ENCODE measurements at places on chromosomes 12 and 14. TPM values are rescaled to one million over a fixed set of nuclear protein-coding genes. Genes with fewer than 3 reads are reported as not detected.

HOTAIR gene
- total RNA-seq, result not detected

DNA sequence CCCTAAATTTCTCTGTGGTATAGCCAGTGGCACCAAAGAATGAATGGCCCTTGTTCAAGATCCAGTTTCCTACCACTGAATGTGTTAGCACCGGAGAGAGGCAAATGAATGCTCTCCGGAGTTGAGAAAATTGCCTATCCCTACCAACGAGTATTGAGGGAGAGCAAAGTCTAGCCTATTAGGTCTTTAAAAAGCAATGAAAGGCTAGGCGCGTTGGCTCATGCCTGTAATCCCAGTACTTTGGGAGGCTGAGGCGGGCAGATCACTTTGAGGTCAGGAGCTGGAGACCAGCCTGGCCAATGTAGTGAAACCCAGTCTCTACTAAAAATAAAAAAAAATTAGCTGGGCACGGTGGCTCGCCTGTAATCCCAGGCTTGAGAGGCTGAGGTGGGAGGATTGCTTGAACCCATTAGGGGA, 898 bp upstream of the RAB15 start:
- no peak for DNase-seq

GPR68 gene
- total RNA-seq, result 1.1 TPM

DNA sequence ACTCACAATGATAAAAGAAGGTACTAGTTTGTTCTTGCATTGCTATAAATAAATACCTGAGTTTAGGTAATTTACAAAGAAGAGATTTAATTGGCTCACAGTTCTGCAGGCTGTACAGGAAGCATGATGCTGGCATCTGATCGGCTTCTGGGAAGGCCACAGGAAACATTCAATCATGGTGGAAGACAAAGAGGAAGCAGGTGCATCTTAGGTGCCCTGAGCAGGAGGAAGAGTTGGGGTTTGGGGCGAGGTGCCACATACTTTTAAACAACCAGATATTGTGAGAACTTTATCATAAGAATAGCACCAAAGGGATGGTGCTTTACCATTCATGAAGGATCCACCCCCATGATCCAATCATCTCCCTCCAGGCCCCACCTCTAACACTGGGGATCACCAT, 752.6 kb upstream of the FLRT2 start:
- DNase-seq, result no peak

GRCh38 chr14:100668352-100668751, 58.3 kb upstream of the DLK1 start:
- DNase-seq, result no peak
